ENCODE measurements at places on chromosomes 4 and X.

- no peak for DNase-seq
Observed at GRCh38 chrX:13659063-13659462, 6.1 kb downstream of the TCEANC start.

- DNase-seq: no peak
Observed at GRCh38 chr4:121056066-121056465, 16.3 kb downstream of the NDNF start.

GRCh38 chrX:153868576-153869472 is 17.1 kb downstream of the L1CAM start:
- no peak for DNase-seq

DNA sequence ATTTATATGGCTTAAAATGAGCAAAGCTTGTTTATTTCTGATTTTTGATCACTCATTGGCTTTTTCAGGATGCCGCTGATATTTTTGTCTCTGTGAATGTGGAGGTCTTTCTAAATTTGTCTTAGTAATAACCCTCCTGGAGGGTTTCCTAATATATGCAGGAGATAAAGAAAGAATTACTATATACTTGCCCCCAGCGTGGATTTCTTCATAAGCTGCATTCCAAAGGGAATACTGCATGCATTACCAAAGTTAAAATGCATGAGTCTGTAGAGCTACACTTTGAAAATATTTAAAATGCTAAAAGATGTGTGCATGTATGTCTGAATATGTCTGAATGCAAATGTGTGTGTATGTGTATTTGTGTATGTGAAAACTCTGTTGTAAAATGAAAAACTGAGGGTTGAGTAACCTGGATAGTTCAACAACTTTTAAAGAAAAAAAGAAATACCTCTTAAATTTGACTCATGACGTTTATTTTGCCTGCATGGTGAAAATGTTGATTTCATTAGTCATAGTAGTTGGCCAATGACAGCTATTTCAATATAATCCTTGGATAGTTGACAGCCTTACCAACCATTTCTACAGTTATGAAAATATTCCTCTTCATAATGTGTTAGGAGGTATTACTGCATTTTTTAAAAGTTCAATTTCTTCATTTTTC is 113.2 kb upstream of the ZNF827 start:
- no peak for DNase-seq

GRCh38 chr4:5128569-5128968 is 77.3 kb downstream of the STK32B start:
- no peak for DNase-seq

DNA sequence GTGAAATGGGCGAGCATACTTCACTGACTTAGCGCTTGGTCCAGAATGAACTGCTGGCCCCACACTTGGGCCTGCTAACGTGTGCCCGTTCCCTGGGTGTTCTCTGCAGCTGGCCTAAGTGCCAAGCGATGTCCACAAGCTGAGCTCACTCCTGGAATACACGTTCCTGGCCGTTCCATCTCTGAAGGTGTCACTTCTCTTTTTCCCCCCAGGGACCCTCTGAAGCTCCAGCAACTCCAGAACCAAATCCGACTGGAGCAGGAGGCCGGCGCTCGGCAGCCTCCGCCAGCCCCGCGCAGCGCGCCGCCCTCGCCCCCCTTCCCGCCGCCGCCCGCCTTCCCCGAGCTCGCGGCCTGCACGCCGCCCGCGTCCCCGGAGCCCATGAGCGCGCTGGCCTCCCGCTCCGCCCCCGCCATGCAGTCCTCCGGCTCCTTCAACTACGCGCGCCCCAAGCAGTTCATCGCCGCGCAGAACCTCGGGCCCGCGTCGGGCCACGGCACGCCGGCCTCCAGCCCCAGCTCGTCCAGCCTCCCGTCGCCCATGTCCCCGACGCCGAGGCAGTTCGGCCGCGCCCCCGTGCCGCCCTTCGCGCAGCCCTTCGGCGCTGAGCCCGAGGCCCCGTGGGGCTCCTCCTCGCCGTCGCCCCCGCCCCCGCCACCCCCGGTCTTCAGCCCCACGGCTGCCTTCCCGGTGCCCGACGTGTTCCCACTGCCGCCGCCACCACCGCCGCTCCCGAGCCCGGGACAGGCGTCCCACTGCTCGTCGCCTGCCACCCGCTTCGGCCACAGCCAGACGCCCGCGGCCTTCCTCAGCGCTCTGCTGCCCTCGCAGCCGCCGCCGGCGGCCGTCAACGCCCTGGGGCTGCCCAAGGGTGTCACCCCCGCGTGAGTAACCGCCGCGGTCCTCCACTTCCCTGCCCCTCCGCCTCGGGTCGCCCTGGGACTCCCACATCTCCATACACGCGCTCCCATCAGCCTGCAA is 132.3 kb downstream of the CBR4 start:
- no peak for DNase-seq

DNA sequence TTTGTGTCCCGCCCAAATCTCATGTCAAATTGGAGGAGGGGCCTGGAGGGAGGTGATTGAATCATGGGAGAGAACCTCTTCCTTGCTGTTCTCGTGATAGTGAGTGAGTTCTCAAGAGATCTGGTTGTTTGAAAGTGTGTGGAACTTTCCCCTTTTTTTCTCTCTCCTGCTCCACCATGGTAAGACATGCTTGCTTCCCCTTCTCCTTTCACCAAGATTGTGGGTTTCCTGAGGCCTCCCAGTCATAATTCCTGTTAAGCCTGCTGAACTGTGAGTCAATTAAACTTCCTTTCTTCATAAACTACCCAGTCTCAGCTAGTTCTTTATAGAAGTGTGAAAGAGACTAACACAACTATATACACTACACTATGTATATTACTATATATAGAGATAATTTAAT is 697.8 kb upstream of the HS3ST1 start:
- no peak for DNase-seq

DNA sequence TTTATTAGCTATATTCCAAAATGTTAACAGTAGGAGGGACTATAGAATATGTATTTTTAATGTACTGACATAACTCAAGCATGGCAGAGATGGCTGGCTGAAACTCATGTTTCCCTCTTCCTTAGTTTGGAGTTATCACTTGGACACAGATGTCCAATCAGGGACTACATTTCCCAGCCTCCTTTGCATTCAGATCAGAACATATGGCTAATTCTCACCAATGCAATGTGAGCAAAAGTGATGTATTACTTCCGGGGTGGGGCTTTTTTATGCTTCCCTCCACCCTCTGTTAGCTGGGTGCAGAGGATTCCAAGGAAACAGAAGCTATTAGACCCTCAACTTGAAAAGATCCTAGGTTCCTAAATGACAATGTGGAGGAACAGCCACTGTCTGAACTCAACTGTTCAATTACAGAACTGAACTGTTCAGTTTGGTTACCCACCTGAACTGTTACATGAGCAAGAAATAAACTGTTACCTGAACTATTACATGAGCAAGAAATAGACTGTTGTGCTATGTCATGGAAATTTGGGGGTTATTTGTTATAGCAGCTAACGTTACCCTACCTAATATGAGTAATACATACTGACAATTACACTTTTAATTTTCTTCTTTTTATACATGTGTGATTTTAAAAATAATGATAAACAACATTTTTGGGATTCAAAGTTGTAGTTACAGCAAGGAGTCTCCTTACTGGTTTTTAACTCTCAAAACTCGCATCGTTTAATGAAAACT is 29.6 kb upstream of the ERVMER34-1 start:
- no peak for DNase-seq

GRCh38 chr4:140154572-140154891 is 548 bp upstream of the MAML3 start:
- no peak for DNase-seq

- DNase-seq: no peak
Observed at GRCh38 chr4:8045909-8046308, 106.2 kb upstream of the AFAP1 start.

DNA sequence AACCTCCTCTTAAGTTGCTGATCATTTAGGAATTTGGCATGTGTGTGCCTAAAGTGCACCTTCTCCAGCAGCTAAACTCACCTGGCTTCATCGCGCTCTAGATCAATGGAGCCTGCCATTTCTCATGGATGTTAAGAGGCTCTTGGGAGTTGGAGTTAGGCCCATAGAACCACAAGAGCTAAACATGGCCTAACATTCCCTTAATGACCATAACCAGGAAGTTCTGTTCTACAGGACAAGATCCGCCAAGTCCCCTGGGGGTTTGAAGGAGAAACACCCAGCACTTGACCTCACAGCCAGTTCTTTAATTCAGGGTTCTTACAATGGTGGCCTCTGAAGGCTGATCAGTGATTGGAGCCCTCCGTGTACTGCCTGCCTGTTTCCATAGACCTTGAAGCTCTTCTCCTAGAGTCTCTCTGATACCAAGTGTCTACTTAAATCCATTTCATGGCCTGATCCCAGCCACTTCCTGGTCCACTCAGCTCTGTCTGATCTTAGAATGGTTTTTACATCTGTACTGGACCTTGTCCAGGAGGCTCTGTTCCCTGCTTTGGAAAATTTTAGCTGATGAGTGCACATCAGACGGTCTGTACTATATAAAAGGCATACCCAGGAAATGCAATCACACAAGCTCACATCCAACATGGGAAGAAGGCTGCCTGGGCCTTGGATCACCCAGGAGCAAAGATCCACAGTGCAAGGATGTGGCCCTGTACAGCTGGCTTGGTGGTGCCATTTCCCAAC is 45.1 kb downstream of the RPS3A start:
- no peak for DNase-seq

DNA sequence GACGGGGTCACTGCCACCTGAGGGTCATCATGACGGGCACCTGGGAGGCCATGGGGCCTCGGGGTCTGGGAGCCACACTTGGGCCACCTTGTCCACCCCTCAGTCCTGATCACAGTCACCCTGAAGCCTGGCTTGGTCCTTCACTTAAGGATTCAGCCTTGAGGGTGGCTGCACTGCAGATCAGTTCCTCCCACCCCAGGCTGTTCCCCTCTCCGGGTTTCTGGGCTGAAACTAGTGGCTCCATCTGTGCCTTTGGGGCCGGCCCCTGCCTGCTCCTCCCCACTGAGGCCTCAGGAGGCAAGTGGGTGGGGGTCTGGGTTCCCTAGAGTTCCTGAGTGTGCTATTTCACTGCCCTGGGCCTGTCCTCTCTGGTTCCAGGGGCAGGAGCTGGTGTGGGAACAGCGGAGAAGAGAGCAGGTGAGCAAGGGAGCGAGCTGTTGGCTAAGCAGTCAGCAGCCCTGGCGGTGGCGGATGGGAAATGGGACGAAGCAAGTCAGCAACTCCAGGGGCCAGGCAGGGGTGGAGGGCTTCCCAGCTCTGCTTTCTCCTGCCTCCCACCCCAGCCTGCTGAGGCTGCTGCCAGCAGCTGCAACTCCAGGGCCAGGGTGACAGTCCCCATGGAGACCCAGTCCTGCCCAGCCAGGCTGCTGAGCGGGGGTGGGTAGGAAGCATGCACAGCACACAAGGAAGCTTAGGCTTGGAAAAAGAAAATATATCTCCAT is 81.2 kb downstream of the TMEM144 start:
- no peak for DNase-seq

DNA sequence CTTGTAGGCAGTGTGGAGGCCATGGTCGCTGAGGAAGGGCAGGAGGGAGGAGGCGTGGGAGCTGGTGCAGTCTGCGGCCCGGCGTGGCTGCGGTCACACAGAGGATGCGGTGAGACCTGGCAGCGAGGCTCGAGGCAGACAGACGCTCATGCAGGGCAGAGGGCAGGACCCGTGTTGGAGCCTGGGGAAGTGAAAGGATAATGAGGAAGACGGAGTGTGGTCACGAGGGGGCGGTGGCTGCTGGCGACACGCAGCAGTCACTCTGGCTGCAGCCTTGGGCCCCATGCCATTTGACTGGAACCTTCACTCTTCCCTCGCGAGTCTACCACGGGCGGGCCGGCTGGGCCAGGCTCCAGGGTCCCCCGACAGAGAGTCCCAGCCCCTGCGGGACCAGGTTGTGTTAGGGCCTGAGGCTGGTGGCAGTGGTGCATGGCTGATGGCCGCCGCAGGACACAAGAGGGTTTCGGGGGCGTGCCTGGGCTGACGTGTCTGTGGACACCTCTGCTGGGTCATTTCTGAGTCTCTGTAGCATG is 68.8 kb upstream of the HGFAC start:
- DNase-seq: no peak

GRCh38 chrX:153845842-153846241 is 15.5 kb upstream of the PDZD4 start:
- DNase-seq: no peak

GRCh38 chr4:37802068-37802666 is 24.3 kb upstream of the PGM2 start:
- DNase-seq: no peak

Measured in posterior cingulate gyrus (tissue), 11 donors.